ENCODE measurements at places on chromosomes 2 and 18. TPM values are rescaled to one million over a fixed set of nuclear protein-coding genes. Genes with fewer than 3 reads are reported as not detected.

DNA sequence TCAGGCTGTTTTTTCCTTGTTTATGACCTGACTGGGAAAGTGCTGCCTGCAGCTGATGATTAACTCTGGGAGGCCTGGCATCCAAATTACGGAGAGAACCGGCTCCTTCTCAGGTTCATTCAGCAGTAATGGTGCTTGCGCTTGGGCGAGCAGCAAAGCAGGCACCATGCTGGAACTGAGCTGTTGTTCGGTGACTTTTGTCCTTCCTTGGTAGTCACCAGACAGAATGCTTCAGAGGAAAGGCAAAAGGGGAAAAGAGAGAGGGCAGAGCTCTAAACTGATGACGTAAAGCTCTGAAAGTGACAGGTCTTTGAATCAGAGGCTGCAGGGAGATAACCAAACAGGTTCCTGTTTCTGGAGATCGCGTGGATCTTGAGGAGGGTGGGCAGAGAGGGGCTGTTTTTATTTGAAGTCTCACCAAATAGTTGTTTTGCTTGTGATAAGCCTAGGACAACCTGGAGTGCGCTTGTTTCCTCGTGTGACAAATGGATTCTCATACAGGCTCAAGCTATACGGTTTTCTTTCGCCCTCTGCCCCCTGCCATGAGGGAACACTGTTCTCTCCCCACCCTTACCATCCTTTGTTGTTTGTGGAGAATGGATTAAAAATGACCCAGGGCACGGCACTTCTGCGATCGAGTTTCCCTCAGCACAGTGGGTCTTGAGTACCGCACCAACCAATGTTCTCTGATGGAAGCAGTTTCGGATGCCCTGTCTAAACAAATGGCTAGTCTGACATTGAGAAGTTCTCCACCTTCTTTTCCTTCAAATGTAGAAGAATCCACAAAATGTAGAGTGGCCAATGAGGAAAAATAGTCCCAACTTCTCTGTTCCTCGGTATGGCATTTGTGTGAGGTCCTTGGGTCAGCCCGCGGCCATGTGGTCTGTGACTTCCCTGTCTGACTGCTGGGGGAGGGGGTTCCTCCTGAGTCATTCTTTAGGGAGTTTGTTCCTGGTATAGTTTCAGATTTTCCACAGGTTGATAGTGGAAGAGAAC is 1.3 kb downstream of the RASGRP3 start:
- peak; percentile 62 for DNase-seq

GRCh38 chr2:178828486-178828881 is 21.3 kb upstream of the TTN start:
- DNase-seq = no peak

- DNase-seq = no peak
These were observed 48.9 kb upstream of the TMEM177 start for GRCh38 chr2:119630121-119630520.

DNA sequence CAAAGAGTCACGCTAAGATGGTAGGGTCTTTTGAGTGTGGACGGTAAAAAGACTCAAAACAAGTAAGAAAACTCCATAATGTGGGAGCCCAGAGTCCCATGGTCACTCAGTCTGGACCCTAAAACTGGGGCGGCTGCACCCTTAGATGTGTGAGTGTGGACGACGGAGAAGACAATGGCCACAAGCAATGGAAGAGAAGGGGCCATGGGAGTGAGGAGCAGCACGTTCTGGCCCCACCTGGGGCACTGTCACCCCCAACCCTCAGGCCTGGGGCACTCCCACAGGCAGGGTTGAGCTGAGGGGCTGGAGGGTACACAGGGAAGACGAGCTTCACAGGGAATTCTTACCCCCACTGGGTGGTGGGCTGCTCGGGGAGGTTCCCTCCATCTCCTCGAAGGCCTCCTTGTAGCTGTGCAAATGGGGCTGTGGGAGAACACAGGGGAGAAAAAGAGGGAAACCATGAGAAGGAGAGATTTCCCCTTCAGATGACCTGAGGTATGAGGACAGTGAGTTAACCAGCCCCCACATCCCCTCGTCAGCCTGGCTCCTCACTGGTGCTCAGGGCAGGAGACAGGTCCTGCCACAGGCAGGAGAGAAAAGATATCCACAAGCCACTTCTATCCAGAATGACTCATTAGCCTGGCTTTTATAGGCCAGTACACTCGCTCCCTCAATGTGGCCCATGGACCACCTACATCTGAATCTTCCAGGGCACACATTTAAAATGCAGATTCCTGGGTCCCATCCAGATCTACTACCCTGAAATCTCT is 167.9 kb downstream of the TNS1 start:
- no peak for DNase-seq

DNA sequence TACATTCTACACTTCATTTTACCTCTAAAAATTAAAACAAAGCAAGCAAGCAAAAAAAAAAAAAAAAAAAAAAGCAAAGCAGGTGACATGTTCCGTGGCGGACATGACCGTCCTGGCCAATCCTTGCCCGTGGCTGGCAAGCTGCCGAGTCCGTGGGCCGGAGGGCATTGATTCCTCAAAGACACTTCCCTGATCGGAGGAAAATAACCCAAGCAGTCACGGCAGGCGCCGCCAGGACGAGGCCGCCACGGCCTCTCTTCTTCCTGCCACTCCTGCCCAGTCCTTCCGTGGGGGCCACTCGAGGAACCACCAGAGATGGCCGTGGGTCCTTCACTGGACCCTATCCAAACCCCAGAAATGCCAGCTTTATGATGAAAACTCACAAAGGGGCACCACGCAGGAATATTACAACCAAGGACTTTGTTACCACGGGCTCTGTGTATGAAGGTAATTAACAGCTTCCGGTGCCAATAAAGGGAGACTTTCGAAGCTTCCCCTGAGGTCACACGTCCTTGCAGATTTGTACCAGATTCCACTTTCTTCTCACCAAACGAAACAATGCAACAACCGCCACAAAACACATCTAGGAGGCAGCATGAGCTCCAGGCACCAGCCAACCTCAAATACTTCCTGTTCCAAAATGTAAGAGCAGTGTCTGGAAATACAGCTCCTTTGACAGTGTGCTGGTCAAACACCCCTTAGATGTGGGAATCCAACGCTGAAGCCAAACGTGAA is 170.3 kb downstream of the HDAC4 start:
- no peak for DNase-seq

- DNase-seq = no peak
These were observed 283.9 kb upstream of the SIX2 start for GRCh38 chr2:45293182-45293581.

- DNase-seq = peak; percentile 91
These were observed 15.6 kb upstream of the ASAP2 start for GRCh38 chr2:9191041-9191481.

DNA sequence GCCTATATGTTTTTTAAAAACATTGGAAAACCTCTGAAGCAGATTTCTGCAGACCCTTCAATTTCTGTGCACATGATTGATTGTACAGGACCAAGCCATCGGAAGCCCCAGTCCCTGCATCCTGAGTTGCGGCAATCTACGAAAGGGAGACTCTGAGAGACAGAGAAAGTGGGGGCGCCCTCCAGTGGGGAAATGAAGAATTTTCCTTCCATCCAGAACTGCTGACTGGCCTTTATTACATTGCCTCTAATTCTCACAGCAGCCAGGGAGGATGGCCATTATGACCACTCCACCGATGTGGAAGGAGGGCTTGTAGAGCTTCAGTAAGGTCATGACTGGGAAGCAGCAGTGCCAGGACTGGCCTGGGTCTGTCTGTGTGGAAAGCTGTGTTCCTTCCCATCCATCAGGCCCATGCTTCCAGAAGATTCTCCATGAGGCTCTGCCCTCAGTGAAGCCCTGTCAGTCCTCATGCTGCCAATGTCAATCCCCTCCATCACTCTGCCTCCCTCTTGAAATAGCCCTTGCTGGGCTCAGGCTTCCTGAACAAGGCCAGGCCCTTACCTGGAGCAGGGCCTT is 20.0 kb upstream of the RESP18 start:
- DNase-seq = peak; percentile 45

DNA sequence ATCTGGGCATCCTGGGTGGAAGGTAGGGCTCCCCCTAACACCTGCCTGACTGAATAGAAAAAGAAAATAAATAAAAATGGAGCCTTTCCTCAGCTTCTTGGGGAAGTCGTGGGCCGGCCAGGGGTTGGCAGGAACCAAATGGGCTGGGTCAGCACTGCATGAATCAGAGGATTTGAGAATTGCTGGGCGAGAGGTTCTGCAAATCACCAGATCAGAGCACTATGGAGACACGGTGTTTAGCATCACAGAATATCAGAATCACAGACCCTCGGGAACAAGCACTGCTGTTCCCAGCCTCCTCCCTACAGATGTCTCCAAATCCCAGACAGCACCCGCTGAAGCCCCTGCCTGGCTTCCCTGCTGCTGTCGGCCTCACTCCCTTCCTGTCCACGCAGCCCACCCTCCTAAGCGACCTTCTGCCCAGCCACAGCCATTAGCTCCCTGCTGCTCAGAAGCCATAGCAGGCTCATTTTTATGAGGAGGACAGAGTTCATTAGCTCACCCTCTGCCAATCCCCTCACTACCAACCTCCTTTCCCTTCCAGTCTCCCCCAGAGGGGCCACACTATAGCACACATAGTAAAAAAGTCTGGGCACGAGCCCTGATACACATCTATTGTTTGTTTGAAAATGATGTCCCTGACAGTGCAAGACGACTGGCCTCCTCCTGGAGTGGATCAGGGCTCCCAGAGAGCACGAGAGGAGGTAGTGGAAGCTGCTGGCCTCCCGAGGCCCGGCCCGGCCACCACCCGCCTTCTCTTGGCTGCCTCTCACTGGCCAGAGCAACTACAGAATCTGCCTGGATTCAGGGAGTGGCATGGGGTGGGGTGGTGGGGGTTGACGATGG is 64.6 kb upstream of the TAF1B start:
- no peak for DNase-seq

GRCh38 chr2:56248965-56249742 is 65.4 kb downstream of the CCDC85A start:
- DNase-seq = no peak

DNA sequence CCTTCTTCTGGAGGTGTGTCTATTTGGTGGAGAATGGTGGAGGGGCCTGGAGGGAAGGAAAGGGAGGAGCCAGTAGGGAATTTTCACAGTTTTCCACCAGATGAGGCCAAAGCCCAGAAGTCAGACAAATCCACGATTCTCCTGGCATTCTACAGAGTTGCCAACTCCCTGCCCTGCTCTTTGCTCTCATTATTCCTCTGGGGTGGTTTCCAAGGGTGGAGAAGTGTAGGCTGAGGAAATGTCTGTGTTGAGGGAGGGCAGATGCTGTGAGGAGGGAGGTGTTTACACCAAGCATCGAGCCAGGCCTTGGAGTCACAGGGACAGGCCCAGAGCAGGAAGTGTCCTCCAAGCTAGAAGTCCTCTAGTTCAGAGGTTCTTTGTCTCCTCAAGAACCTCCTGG is 124.1 kb upstream of the LGALSL start:
- no peak for DNase-seq

DNA sequence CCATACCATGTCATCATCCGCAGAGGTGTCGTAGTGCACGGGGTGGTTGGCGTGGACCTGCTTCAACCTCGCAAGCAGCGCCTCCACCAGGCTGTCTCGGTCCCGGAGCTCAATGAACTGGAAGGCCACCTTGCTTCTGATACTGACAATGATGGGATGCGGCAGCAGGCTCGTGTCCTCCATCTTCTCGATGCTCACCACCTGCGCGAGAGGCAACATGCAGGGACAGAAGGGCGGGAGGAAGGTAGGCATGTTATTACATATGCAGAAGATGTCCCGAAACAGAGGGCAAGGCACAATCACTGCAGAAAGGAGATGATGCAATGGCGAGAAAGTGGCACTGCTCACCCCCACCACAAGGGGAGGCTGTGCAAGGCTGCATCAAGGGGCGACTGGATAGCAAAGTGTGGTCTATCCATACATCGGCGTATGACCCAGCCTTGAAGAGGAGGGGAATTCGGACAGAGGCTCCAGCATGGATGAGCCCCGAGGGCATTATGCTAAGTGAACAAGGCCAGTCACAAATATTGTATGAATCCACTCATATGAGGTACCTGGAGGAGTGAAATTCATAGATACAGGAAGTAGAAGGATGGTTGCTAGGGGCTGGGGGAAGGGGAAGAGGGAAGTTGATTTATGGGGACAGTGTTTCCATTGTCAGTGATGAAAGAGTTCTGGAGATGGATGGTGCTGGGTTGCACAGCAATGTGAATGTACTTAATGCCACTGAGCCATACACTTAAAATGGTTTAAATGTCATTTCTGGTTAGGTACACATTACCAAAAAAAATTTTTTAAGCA is 36.6 kb downstream of the RPL31 start:
- DNase-seq = no peak

DNA sequence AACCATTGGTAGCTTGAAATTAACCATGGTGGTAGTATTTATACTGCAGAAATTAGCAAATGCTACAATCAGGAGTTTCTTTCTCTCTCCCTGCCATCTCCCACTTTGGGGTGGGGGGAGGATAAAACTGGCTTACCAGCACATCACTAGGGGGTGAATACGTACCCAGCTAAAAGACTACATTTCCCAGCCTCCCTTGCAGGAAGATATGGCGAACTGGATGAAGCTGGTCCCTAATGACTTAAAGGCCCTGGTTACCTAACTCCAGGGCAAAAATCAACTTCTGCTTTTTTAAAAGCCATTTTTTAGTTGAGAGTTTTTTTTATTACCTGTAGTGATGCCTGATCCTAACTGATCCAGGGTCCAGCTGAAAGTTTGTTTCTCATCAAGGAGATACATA is 70.3 kb upstream of the RAB12 start:
- no peak for DNase-seq

- DNase-seq = no peak
These were observed 1609.3 kb upstream of the ZEB2 start for GRCh38 chr2:146129231-146129630.

- DNase-seq = no peak
These were observed 98.3 kb downstream of the NAB1 start for GRCh38 chr2:190746971-190747761.

DNA sequence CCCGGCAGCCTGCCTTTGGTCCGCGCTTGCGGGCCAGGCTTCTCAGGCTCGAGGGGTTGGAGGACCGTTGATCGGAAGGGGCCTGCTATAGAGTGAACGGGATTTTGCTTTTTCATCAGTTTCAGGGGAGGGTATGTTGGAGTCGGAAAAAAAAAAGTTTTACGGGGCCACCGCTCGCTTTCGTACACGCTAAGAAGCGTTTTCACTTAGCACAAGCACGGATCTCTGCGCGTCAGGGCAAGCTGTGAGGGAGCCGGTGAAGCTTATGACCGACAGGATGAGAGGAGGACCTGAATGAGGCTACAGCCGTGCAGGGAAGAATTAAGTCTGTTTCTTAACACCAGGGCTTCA is 443 bp downstream of the CPSF3 start:
- no peak for DNase-seq

- DNase-seq = no peak
These were observed 33.6 kb downstream of the PLEKHA3 start for GRCh38 chr2:178513876-178514275.

Gene MYL1
- not detected for total RNA-seq

Gene KATNAL2
- total RNA-seq = 12.2 TPM

Measured in body of pancreas (tissue), 4 donors.